ENCODE measurements at places on chromosomes 12 and 14.
A peak's percentile ranks its signal among the peaks of the same experiment; 100 is the strongest.

GRCh38 chr14:24700511-24700910 is 66.5 kb upstream of the GZMB start:
- no peak for DNase-seq

- DNase-seq: no peak
Measured at GRCh38 chr14:30558362-30558674, 640 bp upstream of the G2E3 start.

DNA sequence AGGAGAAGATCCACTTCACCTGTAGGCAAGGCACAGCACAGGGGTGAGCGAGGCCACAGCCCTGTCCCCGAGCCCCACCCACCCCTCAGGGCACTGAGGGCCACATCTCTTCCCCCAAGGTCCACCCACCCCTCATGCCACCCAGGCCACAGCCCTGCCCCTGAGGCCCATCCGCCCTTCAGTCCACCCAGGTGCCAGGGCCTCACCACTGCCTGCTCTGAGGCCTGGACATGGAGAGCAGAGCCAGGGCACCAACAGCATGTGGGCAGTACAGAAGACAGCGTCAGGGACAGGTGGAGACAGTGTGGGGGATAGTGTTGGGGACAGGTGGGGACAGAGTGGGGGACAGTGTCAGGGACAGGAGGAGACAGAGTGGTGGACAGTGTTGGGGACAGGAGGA is 138.3 kb downstream of the TMEM121 start:
- DNase-seq: no peak

GRCh38 chr14:75254381-75254822 is 24.2 kb upstream of the FOS start:
- DNase-seq: no peak

DNA sequence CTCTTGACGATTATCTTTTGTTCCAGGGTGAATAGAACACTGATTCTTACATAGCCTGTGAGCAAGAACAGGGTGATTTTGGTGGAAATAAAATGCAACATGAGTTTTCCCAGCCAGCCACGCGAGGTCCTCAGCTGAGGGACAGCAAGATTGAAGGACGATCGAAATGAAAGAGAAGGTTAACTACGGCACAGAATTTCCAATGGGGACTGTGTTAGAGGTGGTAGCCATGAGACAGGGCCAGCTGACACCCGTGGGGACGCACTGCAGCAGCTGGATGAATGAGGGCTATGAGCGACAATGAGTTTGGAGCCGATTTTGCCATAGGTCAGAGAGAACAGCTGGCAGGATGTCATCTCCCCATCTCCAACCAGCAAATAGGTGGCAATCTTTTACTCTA is 243.4 kb upstream of the PELI2 start:
- no peak for DNase-seq

GRCh38 chr12:26188641-26189040 is 6.7 kb upstream of the SSPN start:
- no peak for DNase-seq

DNA sequence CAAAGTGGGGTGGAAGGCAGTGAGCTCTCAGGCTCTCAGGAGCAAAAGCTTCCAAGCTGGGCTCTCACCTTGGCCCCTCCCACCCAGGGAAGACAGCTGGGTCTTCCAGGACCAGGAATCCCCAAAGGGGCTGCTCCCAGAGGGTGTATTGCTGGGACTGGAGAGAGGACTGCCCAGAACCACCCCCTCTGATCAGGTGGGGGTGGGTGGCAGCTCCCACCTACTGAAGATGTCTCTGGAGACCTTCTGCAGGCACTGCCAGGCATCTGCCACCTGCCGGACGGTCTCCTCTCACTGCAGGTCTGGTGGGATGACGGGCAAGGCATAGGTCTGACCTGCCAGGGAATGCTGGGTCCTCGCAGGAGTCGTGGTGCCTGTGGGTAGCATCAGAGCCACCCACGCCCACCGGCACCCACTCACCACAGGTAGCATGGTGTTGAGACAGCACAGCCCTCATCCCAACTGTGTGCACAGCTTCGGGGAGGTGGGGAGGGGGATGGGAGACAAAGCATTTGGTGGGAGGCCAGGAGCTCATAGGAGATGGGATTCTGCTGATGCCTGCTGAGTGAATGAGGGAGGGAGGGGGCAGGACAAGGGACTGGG is 103.2 kb downstream of the SINHCAF start:
- no peak for DNase-seq

GRCh38 chr14:98803196-98803595 is 468.8 kb downstream of the BCL11B start:
- no peak for DNase-seq

DNA sequence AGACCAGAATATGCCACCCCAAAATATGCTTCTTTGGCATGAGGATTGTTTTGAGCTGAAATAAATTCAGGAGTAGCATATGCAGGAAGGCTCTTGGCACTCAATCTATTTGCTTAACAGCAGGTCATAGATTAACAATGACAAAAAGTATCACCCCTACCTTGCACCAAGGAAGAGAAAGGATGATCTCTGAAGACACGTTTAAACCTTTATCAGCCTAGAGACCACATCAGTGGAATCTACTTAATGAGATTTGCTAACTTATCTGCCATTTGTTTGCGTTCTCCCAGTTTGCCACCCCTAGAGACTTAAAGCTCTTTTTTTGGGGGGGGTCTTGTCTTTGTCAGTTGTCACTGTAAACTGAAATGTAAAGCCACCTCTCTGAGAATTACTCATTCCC is 1278.7 kb upstream of the USP15 start:
- DNase-seq: no peak

DNA sequence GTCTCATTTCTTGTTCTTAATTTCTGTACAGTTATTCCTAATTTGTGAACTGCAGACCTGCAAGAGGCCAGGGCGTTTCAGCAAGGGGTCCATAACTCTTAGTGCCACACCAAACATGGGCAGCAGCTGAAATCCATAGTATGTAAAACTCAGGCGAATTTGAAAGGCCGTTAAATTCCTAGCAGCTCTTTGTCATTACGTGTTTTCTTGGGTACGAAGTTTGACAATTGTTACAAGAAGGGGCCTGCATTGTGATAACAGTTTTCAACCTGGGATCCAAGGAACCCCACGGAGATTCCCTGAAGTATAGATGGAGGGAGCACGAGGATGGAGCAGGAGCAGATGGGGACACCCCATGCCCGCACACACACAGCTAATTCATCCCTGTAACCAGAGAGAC is 288.0 kb downstream of the ZFP36L1 start:
- DNase-seq: no peak

- DNase-seq: no peak
Measured at GRCh38 chr14:30550335-30550734, 8.6 kb upstream of the G2E3 start.

- DNase-seq: peak; percentile 37
Measured at GRCh38 chr14:56125772-56126636, 7.8 kb downstream of the PELI2 start.

GRCh38 chr14:37118673-37119366 is 53.6 kb downstream of the SLC25A21 start:
- DNase-seq: no peak

DNA sequence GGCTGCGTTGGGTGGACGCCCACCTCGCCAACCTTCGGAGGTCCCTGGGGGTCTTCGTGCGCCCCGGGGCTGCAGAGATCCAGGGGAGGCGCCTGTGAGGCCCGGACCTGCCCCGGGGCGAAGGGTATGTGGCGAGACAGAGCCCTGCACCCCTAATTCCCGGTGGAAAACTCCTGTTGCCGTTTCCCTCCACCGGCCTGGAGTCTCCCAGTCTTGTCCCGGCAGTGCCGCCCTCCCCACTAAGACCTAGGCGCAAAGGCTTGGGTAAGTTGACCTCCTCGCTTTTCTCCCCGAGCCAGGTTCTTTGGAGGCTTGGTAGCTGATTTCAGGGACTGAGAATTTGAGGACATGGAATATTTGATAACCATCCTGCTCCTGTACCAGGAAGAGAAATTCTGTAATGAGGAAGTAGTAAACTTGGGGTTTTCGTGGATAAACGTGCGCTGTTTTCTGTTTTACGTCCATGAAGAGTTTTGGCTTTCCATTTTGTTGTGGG is 530 bp downstream of the APAF1 start:
- DNase-seq: no peak

DNA sequence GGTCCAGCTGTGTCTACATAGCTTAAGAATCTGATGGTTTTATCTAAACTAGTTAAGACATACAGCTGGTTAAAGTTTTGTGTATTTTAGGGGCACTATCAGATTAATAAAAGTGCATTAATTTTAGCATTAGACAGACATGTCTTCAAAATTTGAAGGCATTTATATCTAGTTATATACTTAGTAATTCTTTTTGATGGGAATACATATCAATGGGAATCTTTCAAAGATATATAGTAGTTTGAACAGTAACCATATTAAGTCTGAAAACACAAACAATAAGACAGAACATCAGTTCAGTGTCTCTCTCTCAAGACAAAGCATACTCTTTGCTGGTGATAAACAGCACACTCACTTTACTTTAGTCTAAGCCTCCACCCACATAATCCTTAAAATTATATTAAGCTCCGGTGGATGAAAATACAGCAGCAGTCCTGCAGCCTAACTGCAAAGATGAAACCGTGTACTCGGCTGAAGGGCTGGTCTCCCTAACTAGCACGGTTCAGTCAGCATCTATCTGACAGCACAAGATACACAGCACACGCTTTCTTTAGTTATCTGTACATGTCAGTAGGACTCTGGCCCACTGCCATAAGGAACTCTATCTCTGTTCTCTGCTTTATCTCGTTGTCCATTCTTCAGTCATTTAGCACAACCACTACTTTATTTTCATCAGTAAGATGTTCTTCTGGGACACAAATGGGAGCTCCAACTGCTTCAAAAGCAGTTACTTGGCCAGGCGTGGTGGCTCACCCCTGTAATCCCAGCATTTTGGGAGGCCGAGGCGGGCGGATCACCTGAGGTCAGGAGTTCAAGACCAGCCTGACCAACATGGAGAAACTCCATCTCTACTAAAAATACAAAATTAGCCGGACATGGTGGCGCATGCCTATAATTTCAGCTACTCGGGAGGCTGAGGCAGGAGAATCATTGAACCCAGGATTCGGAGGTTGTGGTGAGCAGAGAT is 80.5 kb downstream of the MED13L start:
- DNase-seq: no peak

GRCh38 chr12:4114986-4115385 is 158.6 kb upstream of the CCND2 start:
- DNase-seq: no peak

DNA sequence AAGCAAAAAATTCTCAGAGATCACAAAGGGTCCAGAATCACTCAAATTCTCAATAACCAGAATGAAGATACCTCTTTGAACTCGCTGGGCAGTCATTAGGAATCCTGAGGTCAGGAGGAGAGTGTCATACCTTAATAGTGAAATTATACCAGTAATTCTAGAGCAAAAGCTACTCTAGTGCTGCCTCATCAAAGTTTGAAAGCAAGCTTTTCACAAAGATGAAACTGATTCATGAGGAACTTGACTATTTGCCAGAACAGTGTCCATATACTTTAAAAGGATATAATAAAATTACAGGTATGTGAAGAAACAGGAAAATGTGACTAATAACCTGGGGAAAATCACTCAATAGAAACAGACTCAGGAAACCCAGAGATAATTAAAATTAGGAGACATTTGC is 44.5 kb downstream of the EML5 start:
- no peak for DNase-seq

- no peak for DNase-seq
Measured at GRCh38 chr14:91281346-91281745, 36.8 kb upstream of the GPR68 start.

- peak; percentile 52 for DNase-seq
Measured at GRCh38 chr12:100346660-100347059, 10.2 kb upstream of the SLC17A8 start.

DNA sequence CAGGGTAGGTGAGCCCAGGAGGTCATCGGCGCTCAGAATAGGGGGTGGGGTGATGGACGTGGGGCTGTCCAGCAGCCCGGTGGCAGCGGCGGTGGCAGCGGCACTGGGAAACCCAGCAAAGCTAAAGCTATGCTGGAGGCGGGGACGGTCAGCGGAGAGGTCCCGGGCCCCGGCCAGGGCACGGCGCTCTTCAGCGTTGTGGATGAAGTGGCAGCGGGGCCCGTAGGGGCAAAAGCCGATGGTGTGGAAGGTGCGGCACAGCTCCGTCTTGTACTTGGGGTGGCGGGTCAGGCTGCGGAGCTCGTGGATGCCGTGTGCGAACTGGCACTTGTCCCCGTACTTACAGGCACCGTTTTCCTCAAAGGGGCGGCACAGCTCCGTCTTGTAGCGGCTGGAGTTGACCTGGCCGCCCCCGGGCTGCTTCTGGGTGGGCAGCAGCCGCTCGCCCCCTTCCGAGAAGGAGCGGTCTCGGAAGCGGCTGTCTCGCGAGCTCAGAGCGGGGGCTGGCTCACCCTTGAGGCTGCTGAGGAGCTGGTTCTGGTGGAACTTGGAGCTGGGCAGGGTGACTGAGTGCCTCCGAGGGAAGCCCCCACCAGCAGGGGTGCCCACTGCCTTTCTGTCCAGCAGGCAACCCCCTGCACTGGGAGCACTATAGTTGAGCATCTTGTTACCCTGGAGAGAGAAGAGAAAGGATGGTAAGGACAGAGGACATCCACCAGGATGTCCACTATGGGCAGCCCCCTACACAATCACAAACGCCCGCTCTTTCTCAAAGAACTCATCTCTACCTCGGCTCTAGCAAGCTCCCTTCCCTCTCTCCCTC is 2.8 kb downstream of the ZFP36L1 start:
- no peak for DNase-seq

- no peak for DNase-seq
Measured at GRCh38 chr12:75837700-75838099, 193.9 kb downstream of the PHLDA1 start.

GRCh38 chr12:16019136-16019535 is 108.0 kb downstream of the DERA start:
- no peak for DNase-seq

DNA sequence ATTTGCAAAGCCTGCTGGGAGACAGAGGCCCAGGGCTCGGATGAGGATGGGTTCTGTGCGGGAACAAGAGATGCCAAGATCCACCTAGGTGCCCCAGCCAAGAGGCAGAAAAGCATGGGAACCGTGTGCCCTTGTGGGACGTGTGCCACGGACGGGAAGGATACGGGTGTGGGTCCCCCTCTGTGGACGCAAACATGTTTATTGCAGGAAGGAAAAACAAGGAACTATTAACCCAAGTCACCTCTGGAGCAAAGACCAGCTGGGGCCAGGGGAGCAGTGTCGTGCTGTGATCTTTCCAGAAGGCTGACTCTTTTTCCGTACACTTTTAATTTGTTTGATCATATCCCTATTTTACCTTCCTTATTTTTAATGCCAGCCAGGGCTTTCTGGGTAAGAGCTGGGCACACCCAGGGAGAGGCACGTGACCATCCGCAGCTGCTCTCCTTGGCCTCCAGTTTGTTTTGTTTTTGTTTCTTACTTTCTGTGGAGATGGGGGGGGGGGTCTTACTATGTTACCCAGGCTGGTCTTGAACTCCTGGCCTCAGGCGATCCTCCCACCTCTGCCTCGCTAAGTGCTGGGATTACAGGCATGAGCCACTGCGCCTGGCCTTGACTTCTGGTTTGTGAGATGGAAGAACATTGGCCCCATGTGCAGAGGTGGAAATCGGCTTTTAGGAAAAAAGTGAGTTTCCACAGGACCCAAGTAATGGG is 20.7 kb downstream of the SCARB1 start:
- DNase-seq: no peak

- DNase-seq: no peak
Measured at GRCh38 chr12:4725057-4725456, 4.9 kb downstream of the GALNT8 start.
